ENCODE measurements at places on chromosomes 16 and 17.

DNA sequence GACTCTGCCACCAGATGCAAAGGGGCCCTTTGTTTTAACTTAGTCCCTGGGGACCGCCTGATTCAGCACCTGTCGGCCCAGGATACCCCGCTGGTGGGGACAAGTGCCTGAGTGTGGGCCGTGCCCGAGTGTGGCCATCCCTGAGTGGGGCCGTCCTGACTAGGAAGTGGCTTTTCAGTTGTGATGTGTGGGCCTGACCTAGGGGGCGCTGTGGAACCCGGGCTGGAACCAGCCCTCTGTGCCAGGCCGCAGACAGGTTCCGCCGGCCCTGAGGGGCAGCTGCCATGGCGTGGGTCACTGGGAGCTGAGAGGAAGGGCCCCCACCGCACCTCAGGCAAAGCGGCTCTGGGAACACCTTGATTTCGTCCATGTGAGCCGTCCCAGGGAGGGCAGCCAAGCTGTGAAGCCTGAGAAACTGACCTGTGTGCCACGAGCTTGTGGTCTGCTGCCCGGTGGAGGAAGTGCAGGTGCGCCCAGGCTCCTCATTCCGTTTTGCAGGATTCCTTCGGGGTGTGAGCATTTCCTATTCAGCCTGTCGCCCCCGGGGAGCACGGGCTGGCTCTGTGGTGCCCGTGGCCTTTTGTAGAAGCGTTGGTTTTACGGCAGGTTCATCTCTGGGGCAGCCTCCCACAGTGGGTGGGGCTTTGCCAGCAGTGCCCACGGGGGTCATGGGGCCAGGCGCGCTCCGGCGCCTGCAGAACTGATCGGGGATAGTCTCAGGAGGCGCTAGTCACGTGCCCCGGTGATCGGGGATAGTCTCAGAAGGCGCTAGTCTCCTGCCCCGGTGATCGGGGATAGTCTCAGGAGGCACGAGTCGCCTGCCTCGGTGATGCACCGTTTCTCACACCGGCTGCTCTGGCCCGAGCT lies 5.3 kb downstream of the RPL13 start:
- DNase-seq, result peak; percentile 66

DNA sequence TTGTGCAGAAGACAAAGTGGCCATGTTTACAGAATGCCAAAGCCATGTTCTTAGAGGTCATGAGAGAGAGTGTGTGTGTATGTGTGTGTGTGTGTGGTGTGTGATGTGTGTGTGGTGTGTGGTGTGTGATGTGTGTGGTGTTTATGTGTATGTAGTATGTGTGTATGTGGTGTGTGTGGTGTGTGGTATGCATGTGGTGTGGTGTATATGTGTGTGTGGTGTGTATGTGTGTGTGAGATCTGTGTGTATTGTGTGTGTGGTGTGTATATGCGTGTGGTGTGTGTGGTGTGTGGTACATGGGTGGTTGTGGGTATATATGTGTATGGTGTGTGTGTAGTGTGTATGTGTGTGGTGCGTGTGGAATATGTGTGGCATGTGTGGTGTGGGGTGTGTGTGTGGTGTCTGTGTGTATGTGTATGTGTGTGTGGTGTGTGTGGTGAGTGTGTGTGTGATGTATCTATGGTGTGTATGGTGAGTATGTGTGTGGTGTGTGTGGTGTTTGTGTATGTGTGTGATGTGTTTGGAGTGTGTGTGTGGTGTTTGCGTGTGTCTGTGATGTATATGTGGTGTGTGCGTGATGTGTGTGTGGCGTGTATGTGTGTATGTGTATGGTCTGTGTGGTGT lies 8.2 kb upstream of the KRT17 start:
- no peak for DNase-seq

- no peak for DNase-seq
Observed at GRCh38 chr17:29483503-29483902, 83.3 kb downstream of the ABHD15 start.

GRCh38 chr16:23518435-23518891 lies 8.2 kb upstream of the GGA2 start:
- DNase-seq, result no peak
